Natural killer cell (primary cell): ENCODE measurements at places on chromosomes 2 and 18.

GRCh38 chr2:110667071-110667470 is 10.8 kb downstream of the BUB1 start:
- no peak for DNase-seq

- DNase-seq, result no peak
Observed at GRCh38 chr2:6945821-6946220, 28.6 kb downstream of the RNF144A start.

DNA sequence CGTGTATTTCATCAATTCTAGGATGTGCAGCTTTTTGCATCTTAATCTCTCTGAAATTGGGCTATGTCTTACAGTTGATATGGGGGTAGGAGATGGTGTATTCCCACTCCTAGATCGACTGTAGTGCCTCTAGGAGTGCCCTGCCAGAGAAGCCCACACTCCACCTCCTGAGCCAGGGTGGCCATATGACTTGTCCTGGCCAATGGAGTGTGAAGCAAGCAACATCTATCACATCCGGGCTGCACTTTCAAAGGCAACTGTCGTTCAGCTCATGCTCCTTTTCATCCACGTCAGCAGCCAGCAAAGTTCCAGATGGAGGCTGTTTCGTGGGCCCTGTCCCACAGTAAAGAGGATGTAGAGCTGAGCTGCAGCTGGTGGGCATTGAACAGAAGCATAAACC is 149.4 kb upstream of the SLC1A4 start:
- DNase-seq, result peak; percentile 49

- DNase-seq, result no peak
Observed at GRCh38 chr2:99925960-99926359, 216.4 kb downstream of the AFF3 start.

GRCh38 chr2:96108541-96109360 is 7.6 kb downstream of the ADRA2B start:
- no peak for DNase-seq

DNA sequence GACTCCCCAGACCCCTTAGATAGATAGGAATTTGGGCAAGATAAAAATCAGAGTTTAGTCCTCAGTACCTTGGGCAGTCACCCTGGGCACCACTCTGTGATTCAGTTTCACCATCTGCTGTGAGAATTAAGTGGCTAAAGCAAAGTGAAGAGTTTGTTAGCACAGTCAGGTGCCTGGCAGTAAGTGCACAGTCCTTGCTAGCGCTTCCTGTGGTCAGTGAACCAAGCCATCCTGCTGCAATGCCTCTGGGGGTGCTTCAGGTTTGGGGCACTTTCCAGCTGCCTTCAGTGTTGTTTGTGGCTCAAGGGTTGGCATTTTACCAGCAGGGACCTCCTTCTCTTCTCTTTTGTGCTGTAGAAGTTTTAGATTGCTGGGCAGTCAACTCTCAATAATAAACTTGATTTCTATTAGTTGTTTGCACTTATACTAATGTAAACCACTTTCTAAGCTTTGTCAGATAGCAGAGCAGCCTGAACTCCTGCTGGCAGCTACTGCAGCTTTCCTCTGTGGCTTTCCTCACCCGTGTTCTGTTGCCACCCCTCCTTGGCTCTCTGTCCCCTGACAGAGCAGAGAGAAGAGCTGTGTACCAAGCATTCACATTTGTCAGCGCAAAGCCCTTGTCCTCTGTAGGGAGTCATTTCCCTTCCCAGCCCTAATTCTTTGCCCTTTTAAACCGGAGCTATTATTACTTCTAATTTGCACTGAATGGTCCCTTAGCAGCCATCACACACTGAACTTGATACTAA is 48.4 kb upstream of the RMP24 start:
- DNase-seq, result no peak
